ENCODE measurements at places on chromosomes 6 and 20. TPM values are rescaled to one million over a fixed set of nuclear protein-coding genes. Genes with fewer than 3 reads are reported as not detected.
A peak's percentile ranks its signal among the peaks of the same experiment; 100 is the strongest.

- DNase-seq: no peak
Observed at GRCh38 chr6:46296586-46296985, 125.8 kb upstream of the ENPP5 start.

DNA sequence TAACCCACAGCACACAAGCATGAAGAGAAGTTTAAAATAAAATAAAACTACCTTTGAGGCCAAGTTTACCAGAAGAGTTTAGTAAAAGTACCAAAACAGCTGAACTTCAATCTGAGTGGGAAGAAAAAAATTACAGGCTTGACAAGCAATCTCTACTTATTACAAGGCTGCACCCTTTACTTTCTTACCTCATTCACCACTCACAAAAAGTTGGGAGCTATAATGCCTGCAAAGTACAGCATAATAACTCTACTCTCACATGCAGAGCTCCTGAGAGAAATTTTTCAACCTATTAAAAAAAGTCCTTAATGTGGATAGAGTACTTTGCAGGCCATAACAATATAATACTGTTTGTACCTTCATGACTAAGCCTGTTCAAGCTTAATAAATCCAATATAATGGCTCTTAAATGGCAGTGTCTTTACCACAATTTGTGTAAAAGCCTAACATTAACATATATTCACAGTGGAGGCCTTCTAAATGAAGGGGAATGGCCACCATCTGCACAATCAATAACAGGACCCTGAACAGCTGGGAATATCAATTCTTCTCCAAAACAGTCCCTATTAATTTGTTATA lies 103.1 kb downstream of the DST start:
- DNase-seq: no peak

DNA sequence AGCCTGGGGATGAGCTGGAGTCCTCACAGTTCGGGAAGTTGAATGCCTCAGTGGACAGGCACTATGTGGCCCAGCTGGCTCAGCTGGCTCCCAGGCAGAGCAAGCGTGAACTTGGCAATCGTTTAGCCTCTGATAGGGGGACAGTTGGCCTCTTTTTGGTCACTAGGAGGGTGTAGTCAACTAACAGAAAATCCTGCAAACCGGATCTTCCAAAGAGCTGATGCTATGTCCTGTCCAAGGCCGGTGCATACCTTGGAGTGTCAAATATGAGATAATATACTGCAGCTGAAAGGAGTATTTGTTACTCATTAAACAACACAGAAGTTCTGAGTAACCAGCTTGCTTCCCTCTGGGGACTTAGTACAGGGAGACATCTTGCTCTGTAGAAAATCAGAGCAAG lies 126.2 kb upstream of the EXOC2 start:
- no peak for DNase-seq

The HS3ST5 gene
- not detected for total RNA-seq

The CRIP3 gene
- total RNA-seq: 1.4 TPM

The B4GALT5 gene
- 23.3 TPM for total RNA-seq

- no peak for DNase-seq
Observed at GRCh38 chr6:18501663-18502013, 114.5 kb downstream of the RNF144B start.

The FITM2 gene
- 1.9 TPM for total RNA-seq

The RBBP9 gene
- total RNA-seq: 17.9 TPM

DNA sequence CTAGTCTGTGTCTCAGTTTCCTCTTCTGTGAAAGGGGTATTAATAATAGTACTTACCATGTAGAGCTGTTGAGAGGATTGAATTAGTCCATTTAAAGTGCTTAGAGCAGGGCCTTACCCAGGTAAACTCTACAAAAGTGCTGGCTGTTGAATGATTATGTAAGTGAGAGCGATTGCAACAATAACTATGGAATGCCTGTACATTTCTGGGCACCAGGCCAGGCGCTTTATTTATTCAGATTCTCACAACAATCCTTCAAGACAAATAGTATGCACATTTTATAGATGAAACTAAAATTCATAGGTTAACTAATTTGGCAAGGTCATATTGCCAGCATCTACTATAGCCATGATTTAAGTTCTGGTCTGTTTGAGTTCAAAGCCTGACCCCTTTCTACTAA lies 78.3 kb upstream of the MMS22L start:
- no peak for DNase-seq

DNA sequence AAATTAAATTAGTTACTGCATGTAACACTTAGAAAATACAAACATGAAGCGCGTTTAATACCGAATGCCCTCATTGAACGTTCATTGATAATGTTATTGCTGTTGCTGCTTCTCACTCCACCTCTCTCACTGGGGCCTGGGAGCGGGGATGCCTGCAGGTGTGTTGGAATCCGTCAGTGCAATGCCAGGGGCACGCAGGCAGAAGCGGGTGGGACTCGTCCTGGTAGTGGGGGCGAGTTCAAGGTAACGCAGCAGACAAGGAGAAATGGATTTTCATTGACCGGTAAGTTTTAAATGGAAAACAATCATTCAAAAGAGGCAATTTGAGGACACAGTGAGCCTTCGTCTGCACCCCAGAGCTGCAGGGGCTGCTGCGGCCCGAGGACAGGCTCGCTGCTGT lies 71.2 kb upstream of the AFDN start:
- DNase-seq: no peak

DNA sequence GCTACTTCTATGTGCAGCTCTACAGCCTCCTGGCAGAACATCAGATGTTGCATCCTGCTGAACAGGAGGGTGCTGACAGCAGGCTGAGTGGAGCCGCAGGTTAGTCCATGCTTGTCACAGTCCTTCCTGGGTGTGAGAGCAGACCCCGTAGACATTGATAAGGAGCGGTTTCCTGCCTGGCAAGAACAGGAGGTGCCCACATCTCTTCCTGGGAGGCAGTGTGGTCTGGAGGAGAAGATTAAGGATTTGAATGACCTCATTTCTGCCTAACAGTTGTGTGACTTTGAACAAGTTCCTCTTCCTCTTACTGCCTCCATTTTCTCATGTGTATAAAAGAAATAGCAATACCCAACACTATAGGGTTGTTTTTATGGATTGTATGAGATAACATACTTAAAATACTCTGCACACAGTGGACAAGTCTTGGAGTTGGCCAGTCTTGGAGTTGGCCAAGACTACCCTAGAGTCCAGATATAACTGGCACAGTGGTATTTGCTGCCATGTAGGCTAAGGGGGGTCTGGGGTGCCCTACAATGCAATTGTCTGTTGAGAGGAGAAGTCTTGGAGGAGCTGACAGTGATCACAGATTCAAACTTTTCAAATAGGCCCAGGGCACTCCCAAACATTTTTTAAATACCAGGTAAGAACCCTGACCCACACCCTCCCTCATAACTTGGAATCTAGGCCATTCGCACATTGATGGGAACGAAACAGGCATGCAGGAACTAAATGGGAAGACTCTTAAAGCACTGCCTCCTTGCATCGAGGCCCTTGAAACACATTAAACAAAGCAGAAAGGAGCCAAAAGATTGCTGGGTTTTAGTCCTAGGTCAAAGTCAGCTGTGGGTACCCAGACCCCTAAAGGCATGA lies 32.6 kb upstream of the TBC1D7 start:
- DNase-seq: no peak

GRCh38 chr6:142947714-142948480 lies 2.9 kb upstream of the HIVEP2 start:
- peak; percentile 44 for DNase-seq

- no peak for DNase-seq
Observed at GRCh38 chr6:104585646-104586045, 274.1 kb downstream of the HACE1 start.

The PMEPA1 gene
- 1.7 TPM for total RNA-seq
